ENCODE measurements at places on chromosomes 3 and 15. TPM values are rescaled to one million over a fixed set of nuclear protein-coding genes. Genes with fewer than 3 reads are reported as not detected.

STRIT1 gene
- total RNA-seq, result not detected

MINAR1 gene
- 0.47 TPM for total RNA-seq

PP2D1 gene
- not detected for total RNA-seq

GRCh38 chr15:67723294-67724024, 101.8 kb upstream of the SKOR1 start:
- DNase-seq, result no peak

GRCh38 chr15:25508369-25509002, 69.7 kb upstream of the UBE3A start:
- DNase-seq, result no peak

DNA sequence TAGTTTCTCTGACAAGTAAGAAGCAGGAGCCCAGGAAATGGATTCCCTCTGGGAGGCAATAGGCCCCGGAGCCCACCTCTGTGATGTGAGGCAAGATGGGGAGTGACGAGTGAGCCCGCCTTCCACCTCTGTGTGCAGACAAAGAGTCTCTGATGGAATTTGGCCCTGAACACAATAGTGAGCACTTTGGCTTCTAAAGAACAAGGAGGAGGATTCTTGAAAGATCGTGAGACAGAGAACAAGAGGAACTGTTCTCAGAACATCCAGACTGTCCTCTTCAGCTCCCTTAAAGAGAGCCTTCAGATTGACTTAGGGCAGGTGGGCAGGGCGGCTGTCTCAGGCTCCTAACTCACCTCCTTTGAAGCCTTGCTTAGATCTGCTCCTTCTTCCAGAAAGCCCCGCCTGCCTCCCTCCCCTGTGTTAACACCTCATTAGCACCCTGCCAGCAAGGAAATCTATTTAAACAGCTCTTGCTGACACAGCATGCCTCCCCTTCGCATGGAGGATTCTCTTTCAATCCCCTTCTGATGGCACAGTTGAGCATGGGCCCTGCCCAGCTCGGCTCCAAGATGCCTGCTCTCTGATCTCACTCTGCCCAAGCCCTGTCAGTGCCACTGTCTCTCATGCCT, 430.3 kb downstream of the NTRK3 start:
- no peak for DNase-seq

- no peak for DNase-seq
Measured at GRCh38 chr15:38853608-38854007, 289.0 kb upstream of the RASGRP1 start.

DNA sequence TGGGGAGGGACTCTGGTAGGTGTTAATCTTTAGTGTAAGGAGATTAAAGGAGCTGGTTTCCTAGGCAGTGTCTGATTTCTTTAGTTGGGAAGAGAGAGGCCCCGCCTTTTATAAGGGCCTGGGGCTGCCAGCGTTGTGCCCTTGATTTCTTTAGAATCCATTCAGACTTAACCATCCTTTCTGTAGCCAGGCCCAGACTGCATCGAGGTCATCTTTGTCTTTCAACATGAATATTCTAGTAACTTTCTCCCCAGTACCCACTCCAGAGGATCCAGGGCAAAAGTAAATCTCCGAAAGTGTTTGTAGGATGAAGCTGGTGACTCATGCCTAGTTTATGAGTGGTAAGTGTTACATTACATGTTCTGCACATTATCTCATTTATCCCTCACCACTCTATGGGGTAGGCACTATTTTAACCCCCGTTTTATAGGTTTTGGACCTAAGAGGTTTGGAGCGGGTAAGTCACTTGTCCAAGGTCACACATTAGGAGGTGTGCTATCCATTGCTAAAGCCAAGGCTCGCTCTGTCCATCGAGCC, 11.8 kb upstream of the USP3 start:
- DNase-seq, result no peak

GRCh38 chr3:143348486-143349327, 229.1 kb downstream of the CHST2 start:
- no peak for DNase-seq
